ENCODE measurements at places on chromosomes 3 and 15.

- no peak for DNase-seq
Observed at GRCh38 chr15:62465173-62465572, 300.1 kb upstream of the C2CD4B start.

- no peak for DNase-seq
Observed at GRCh38 chr3:46675426-46675825, 18.1 kb downstream of the ALS2CL start.

DNA sequence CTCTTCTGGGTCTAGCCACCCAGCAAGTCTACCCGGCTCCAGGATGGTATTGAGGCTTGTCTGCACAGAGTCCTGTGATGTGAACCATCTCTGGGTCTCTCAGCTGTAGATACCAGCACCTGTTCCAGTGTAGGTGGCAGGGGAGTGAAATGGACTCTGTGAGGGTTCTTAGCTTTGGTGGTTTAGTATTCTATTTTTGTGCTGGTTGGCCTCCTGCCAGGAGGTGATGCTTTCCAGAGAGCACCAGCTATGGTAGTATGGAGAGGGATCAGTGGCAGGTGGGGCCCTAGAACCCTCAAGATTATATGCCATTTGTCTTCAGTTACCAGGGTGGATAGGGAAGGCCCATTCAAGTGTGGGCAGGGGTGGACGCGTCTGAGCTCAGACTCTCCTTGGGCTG is 283.4 kb upstream of the LYSMD4 start:
- no peak for DNase-seq

DNA sequence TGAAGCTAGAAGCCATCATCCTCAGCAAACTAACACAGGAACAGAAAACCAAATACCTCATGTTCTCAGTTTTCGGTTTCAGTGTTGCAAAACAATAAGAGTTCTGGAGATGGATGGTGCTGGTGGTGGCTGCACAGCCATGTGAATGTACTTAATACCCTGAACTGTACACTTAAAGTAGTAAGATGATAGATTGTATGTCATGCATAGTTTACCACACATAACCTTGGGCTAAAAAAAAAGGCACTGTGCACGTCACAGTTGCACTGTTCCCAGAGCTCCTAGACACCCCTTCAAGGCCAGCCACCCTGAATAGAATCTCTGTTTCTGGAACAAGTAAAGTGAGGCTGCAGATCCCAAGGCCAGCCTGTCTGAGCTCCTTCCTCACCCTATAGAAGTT is 243.3 kb upstream of the IGF1R start:
- DNase-seq = no peak

DNA sequence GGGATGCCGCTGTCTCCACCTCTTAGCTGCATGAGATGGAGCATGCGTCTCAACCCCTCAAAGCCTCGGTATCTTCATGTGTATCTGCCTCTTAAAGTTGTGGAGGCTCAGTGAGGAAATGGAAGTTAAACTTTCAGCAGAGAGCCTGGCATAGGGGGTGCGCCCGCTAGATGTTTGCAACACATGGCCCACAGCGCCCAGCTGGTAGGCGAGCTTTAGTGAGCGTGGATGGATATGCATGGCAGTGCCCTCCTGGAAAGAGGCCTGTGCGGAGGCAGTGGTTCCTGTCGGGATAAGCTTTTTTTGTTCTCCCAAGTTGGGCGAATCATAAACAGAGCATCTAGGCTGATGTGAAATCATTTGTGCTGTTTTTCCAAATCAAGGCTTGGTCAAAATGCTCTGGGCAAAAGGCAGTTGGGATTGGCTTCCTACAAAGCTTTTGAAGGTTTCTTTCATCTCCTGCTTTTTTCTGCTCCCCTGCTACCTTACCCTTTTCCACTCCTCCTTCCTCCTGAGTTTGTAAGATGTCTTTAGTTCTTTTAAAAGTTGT is 272.4 kb upstream of the TPM1 start:
- no peak for DNase-seq

DNA sequence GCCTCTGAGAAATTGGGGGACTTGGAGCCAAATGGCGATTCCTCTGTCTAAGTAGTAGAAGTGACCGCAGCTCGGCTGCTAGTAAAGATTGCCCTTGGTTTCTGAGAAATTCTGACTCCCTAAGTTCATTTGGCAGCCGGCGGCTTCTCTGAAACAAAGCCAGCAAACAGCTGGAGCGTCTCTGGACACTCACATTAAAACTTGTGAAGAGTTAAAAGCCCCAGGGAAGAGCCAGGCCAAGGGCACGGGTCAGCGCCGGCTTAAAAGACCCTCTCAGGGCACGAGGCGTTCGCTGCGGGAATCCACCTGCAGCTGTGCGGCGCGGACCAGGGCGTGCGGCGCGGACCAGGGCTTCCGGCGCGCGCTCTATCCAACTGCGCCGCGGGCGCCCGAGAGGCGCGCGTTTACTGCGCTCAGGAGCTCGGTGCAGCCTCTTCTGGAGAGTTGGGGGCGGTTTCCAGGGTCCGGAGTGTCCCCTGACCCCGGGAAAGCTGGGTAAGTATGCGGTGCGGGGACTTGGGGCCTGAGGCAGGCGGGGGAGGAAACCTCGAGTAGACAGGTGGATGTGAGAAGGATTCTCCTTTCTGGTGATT is at the start of gene COL6A5:
Gene COL6A5, plus strand, starts transcription at position 186 of the 593 bp plus-strand sequence. CDS start 27,967 bp downstream, outside the sequence.
- DNase-seq = peak; percentile 29

Measured in renal cortex interstitium (tissue), 15 donors.